ENCODE measurements at places on chromosomes 1 and 21.

- peak; percentile 71 for DNase-seq
Observed at GRCh38 chr21:33976082-33977016, 60.7 kb upstream of the ATP5PO start.

DNA sequence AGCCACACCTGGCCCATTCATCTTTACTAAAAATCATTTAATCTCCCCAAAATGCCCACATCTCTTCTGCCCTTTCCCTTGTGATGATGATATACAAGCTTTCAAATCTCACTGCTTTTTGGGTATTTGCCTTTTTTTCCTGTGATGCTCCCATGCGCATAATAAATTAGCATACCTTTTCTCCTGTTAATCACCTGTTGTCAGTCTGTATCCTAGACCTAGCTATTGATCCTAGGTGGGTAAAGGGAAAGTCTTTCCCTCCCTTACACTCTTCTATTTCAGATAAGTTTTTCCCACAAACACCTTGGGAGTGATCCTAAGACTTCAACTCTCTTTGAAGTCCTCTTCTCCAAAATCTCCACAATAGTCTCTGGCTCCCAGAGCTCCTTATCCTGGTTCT, 12.0 kb upstream of the SLC35A3 start:
- no peak for DNase-seq

- DNase-seq, result no peak
Observed at GRCh38 chr1:221670081-221670480, 71.8 kb downstream of the DUSP10 start.

DNA sequence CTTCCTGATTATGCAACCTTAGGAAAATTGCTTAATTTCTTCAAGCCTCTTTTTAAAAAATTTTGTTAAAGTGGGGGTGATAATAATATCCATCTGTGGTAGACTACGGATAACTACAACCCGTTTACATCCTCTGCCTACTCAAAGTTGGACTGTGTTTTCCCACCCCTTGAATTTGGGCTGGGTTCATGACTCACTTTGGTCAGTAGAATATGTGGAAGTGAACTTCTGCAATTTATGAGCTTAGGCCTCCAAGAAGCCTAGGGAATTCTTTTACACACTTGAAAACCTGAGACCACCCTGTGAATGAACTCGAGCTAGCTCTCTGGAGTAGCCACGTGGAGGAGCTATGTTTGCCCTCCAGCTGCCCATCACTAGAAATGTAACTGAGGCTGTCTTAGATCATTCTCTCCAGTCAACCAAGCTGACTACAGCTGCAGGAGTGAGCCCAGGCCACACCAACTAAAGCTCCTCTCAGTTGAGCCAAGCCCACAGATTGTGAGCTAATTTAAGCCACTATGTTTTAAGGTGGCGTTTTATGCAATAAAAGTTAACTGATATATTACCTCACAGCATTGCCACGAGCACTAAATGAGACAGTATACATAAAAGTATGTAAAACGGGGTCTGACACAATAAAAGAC, 29.6 kb upstream of the CACHD1 start:
- no peak for DNase-seq

GRCh38 chr1:113747376-113747775, 11.9 kb downstream of the PHTF1 start:
- no peak for DNase-seq

DNA sequence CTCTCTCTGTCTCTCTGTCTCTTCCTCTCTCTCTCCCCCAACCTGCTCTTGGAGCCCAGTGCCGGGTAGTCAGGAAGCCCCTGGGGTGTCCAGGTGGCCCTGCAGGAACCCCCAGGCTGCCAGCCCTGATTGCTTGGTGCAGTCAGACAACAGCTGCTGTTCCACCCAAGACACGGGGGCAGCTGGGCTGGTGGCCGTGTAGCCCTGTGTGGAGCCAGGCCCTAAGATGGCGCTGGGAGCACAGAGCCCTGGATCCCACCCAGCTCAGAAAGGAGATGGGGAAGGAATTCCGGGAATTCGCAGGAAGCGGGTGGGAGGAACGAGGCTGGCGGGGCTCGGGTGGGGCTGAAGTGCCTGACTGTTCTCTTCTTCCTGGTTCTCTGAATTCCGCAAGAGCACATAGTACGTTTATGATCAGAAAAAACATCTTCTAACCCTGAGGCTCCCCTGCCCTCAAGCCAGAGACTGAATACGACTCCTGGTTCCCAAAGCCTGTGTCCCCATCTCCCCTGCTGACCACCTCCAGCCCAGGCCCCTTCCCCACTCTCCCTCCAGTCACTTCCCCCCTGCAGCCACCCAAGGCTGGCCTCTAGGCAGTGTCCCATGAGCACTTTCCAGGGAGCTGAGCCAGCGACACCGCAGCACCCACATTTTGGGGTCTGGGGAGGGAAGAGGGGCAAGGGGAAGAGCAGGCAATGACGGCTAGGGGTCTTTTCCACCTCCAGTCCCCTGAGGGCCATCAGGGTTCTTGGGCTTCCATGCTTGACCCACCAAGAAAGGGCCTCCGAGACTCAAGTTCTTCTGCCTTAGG, 55.0 kb downstream of the WNT9A start:
- no peak for DNase-seq

- no peak for DNase-seq
Observed at GRCh38 chr1:186220067-186220466, 155.0 kb downstream of the TPR start.

- no peak for DNase-seq
Observed at GRCh38 chr1:183517401-183517800, 45.1 kb downstream of the SMG7 start.

GRCh38 chr1:76666499-76666898, 200.8 kb upstream of the ST6GALNAC5 start:
- DNase-seq, result no peak

DNA sequence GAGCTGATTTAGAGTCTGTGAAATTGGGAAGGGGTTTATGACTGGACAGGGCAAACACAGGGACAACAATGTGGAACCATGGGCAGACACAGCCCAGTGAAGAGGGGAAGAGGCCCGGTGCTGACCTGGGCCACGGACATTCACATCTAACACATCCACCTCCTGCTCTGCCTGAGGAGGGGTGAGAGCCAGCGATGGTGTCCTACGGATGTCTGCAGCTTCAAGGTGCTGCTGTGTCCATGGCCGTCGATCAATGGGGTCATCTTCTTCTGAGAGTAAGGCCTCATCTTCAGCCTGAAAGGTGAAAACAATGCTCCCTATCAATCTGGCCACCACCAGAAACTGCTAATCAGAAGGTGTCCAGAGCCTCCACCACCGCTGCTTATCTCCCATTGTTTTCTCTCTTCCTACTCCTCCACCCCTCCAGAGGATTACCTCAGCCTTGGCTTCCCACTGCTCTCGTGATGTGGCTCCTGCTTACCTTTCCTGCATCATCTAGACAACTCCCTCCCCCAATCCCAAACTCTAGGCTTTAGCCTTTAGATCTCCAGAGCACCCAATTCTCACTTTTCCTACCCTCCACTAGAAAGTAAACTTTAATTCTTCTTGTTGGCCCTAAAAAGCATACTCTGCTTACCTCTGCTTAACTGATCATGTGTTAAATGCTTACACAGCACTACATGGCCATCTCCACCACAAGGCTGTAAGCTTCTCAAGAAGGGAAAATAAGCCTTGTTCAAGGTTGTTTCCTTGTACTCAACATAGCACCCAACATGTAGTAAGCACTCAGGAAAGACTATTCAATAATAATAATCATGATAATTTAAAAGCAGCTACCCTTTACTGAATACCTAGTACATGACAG, 24.0 kb upstream of the ADAM30 start:
- DNase-seq, result no peak

GRCh38 chr1:54126271-54126815, 26.5 kb downstream of the CDCP2 start:
- no peak for DNase-seq

DNA sequence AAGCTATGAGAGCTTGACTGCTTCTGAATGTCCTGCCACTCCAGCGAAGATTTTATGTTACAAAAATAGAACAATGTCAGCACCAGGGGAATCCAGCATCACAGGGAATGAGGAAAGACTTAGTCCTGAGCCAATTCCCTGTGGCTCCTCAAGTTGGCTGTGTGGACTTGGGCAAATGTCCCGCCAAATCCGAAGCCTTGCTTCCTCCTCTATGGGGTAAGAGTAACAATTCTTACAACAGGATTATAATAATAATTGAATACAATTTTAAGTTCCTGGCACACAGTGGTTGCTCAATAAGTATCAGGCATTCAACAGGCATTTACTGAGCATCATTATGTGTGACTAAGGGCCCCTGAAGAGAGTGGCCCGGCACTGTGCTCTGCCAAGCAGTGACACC, 44.4 kb downstream of the STPG1 start:
- DNase-seq, result no peak

GRCh38 chr1:204414016-204414415, 2.4 kb upstream of the PPP1R15B start:
- DNase-seq, result no peak

DNA sequence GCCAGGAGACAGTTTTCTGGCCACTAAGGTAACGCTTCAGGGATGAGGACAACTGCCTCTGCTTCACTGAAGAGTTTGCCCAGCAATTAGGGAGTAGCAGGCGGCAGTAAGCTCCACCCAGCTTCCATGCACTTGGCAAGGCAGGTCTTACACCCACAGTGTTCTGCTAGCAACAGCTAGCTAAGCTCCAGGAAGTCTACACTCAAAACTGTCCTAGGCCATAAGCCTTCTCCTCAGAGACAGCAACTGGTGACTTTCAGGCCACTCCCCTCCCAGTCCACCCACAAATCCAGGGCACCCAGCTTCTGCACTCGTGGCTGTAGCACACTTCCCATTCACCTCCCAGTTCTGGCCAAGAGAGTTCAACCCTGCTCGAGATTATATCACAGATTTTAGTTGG, 47.3 kb downstream of the KMO start:
- DNase-seq, result no peak

DNA sequence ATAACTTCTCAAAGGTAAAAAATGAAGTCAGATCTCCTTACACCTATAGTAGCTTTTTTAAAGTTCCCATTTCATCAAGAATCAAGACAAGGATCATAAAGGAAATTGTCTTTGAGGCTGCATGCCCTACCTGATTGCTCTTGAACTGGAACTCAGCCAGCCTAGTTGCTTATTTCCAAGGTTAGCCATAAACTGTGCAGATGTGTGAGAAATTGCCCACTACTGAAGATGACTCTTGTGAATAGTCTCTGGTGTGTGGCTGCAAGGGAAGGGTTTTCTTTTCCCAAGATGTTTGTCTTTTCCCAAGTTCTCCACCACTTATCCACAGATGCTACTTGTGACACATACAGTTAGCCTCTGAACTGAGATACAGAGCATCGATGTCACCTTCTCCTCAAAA, 81.7 kb upstream of the DUSP10 start:
- no peak for DNase-seq

DNA sequence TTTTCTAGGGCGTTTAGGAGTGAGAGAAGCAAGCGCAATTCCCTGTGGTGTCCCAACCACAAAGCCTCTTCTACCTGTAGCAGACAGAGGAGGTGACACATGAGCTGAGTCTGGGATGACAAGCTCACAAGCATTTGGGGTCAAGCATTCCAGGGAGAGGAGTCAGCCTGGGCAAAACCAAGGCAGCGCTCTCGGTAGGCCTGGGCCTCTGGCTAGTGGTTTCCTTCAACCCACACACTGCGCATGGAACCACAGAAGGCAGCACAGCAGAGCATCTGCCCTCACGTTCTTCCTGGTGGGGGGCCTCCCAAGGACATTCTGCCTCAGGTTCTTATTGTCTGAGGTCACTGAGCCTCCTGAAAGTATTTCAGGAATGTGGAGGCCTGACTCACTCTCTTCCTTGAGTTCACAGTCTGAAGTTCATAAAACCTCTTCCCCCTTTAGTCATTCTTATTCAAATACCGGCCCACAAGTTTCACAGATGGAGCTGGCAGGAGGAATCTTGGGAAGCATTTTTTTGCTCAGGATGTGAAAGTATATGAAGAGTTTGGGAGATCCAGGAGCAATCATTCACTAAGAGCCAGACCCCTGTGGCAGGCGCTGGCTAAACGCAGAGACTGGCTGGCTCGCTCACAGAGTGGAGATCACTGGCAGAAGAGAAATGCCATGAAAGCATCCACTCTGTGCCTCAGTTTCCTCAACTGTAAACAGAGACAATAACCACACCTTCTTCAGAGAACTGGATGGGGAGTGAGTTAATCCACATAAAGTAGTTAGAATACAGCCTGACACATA, 26.8 kb downstream of the CCN1 start:
- no peak for DNase-seq

GRCh38 chr1:59643526-59643925, 171.2 kb upstream of the HOOK1 start:
- DNase-seq, result no peak

DNA sequence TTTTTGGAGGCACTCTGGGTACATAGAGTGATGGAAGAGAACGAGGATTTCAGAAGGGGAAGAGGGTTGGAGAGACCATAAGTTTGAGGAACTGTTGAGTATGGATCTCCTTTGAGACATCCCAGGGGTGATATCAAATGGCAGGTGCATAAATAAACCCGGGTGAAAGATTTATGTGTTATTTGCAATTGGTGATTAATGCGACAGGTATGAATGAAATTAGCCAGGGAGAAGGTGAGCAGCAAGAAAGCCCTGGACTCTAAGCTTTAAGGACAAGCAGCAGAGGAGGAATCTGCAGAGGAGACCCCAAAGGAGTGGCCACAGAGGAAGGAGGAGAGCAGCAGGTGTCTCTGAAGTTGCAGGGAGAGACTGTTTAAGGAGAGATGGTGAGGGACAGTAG, 8.8 kb upstream of the REN start:
- no peak for DNase-seq

- DNase-seq, result no peak
Observed at GRCh38 chr1:223733898-223734852, 21.8 kb downstream of the CAPN2 start.

- DNase-seq, result no peak
Observed at GRCh38 chr1:44822131-44822701, 13.9 kb downstream of the BTBD19 start.

DNA sequence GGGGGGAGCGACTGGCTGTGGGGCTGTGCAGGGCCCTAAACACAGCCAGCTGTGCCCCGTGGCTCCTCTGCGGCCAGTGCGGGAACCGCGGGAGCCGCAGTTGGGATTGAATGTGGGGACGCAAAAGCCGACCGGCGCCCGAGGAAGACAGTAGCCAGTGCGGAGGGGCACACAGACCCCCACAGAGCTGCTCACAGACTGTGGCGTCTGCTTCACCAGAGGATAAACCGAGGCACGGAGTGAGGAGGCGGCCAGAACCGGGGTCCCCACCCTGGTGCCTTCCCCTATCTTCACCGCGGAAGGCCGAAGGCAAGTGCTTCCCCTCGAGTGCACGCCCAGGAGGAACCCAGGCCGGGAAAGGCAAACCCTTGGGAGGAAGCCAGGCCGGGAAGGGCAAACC, 8.7 kb upstream of the TMEM52 start:
- no peak for DNase-seq

GRCh38 chr1:109632671-109633346, 13.2 kb downstream of the AMPD2 start:
- DNase-seq, result no peak

DNA sequence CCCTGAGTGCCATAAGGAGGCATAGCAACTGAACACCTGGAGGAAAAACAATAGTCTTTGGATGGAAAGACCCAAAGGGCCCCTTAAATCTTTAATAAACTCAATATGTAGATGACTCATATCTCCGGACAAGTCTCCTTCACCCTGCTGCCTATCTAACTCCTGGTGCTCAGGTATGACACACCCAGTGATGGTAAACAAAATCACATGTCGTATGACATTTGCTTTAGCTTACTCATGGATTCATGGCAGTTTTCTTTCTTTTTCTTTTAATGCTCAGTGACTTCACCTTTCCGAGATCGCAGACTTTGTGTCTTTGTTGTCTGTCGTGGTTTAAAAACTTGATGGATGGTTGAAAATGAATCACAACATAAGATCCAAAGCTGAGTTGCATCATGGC, 208.5 kb upstream of the PROX1 start:
- no peak for DNase-seq

GRCh38 chr1:201475130-201475529, 6.1 kb upstream of the PHLDA3 start:
- no peak for DNase-seq

- DNase-seq, result no peak
Observed at GRCh38 chr21:41195311-41195710, 27.4 kb downstream of the BACE2 start.

Measured in GM13976 (cell line).